Activated CD8-positive, alpha-beta T cell treated with anti-CD3 and anti-CD28 coated beads, Interleukin-2, amount 10 ng/mL, durations not matched to agents 7 days and 5 days (primary cell): ENCODE measurements at places on chromosomes 3 and 15. TPM values are rescaled to one million over a fixed set of nuclear protein-coding genes. Genes with fewer than 3 reads are reported as not detected.

ANKRD34C gene
- total RNA-seq = not detected

KLHL40 gene
- total RNA-seq = not detected

TXNRD3 gene
- 1.0 TPM for total RNA-seq

IMPG2 gene
- 0.29 TPM for total RNA-seq

CPLX3 gene
- total RNA-seq = not detected

GRK7 gene
- not detected for total RNA-seq

IL20RB gene
- 2.1 TPM for total RNA-seq

MME gene
- not detected for total RNA-seq

BTLA gene
- total RNA-seq = 22.3 TPM

NAALADL2 gene
- total RNA-seq = 0.39 TPM

NKIRAS1 gene
- total RNA-seq = 2.2 TPM

GATA2 gene
- total RNA-seq = not detected

VPS39 gene
- total RNA-seq = 65.7 TPM

HIGD2B gene
- total RNA-seq = 0.24 TPM

ZNF385D gene
- total RNA-seq = not detected

GCSAM gene
- 5.6 TPM for total RNA-seq

GPR27 gene
- 0.37 TPM for total RNA-seq

COL6A5 gene
- not detected for total RNA-seq

- no peak for DNase-seq
Observed at GRCh38 chr3:180059356-180059755, 22.6 kb upstream of the PEX5L start.

DNA sequence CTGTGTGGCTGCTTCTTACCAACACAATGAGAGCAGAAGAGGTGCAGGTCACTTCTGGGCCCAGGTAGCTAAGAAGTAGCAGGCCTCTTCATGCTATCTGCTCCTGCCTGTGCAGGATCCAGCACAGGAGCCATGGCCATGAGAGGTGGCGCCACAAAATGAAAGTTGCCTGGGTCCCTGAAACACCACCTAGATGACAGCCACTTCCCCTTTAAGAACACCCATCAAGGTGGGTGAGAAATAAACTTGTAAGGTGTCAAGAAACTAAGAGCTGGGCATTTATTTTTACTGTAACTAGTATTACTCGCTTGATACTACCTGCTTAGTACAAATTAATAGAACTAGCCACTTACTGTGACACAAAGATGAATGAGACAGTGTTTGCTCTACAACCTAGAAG lies 484.6 kb upstream of the TBL1XR1 start:
- no peak for DNase-seq

DNA sequence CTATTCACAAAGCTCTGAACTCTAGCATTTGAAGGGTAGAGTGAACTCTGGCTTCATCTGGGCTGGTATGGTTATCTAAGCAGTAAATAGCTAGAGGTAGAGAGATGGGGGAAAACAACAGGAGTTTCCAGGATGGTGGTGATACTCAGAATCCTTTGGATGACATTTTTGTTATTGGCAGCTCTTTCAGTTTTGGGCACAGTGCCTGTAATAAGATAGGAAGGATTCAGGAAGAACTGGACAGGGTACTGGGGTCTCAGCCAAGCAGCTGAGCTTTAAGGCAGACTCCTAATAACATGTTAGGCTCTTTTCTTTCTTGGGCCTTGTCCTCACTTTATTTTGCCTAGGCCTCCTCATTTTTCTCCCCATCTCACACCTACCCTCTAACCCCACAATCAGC lies 338.5 kb downstream of the CADM2 start:
- DNase-seq = no peak

- DNase-seq = no peak
Observed at GRCh38 chr3:118742760-118743159, 291.9 kb downstream of the IGSF11 start.

- DNase-seq = no peak
Observed at GRCh38 chr3:54917174-54917573, 10.7 kb downstream of the LRTM1 start.

DNA sequence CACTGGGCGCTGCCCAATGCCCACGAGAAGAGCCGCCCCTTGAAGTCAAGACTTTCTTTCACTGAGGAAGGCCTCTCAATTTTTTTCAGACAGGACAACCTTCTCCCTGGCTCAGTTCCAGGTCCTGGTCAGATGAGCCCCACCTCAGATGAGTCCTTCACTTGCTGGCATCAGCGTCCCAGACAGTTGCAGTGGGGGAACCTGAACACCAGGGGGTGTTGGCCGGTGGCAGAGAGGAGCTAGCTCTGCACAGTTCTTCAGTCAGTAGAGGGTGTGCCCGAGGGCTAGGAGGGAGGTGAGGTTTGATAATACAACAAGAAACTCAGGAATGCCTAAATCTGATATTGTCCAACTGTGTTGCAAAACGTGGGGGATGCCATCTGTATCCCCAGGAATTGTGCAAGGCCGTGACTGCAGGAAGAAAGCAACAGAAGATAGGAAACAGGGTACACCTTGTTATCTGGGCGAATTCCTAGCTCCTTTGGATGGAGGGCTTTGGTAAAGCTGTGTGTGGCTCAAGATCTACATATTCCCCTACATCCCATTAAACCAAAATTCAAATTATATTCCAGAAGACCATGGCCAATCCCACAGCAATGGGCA lies 34.3 kb downstream of the CCR3 start:
- peak; percentile 89 for DNase-seq

- DNase-seq = no peak
Observed at GRCh38 chr15:57797568-57798267, 91.2 kb downstream of the POLR2M start.

- no peak for DNase-seq
Observed at GRCh38 chr3:188948997-188949389, 222.8 kb upstream of the TPRG1 start.

DNA sequence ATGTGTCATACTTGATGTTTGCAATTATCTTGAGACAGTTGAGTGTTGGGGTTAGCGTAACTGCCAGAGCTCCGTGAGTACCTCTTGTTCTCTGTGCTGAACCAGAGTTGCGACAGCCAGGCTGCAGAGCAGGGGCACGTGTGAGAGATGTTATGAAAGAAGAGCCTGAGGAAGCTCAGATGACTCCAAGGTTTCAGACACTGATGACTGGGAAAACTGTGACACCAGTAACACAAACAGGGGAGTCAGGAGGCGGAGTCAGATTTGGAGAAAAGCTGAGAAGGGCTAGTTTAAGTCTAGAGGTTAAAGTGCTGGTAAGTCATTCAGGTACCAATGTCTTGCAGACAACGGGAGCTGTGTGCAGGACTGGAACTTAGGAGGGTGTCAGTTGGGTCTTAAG lies 45.0 kb downstream of the BLM start:
- no peak for DNase-seq

GRCh38 chr15:33132722-33133345 lies 61.7 kb downstream of the FMN1 start:
- no peak for DNase-seq

GRCh38 chr3:134299185-134299887 lies 48.7 kb upstream of the RYK start:
- no peak for DNase-seq

DNA sequence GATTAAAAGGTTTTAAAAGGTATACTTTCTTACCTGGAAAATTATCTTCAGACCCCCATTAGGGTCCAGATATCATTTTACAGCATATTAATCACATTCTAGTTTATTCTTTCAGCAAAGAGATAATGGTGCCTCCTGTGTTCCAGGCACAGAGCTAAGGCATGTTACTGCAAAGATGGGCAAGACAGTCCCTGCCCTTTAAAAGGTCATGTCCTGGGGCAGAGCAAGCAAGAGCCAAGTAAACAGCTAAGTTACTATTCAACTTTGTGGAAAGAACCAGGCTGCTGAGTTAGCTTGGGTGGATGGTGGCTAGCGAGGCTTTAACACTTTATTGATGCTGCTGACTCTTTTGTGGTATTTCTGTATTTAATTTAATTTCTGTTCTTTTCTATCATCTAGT lies 75.0 kb downstream of the LRRC28 start:
- DNase-seq = no peak

DNA sequence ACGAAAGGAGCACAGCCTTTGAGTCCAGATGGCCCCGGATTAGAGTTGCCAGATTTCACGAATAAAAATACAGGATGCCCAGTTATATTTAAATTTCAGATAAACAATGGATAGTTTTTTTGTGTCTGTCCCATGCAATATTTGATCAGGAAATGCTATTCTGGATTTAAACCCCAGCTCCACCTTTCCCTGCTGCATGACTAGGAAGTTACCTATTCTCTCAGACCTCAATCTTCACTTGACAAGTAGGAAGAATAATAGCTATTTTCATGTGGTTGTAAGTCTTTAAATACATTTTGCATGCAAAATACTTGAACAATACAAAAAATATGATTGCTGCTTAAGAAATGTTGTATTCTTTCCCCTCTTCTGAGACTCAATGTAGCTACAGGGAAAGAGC lies 125.3 kb upstream of the P2RY1 start:
- no peak for DNase-seq

GRCh38 chr15:70669966-70670658 lies 93.2 kb downstream of the UACA start:
- DNase-seq = no peak

DNA sequence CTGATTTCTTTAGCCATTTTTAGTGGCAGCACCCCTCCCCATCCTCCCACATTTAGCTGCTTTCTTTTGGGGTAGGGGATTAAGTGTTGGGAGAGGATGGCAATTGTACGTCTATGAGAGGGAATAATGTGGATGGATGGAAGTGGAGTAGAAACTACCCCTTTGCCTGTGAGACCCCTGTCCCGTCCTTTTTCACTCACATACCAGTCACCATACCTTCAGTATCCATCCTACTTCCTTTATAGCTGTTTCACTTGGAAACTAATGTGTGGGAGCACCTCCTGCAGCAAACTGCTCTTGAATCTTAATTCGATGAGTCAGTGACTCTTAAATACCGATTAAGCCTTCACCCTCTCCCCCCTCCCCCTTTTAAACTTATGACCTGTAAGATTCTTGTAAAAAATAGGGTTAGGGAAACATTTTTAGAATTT lies 730 bp downstream of the SPRED1 start:
- DNase-seq = no peak

DNA sequence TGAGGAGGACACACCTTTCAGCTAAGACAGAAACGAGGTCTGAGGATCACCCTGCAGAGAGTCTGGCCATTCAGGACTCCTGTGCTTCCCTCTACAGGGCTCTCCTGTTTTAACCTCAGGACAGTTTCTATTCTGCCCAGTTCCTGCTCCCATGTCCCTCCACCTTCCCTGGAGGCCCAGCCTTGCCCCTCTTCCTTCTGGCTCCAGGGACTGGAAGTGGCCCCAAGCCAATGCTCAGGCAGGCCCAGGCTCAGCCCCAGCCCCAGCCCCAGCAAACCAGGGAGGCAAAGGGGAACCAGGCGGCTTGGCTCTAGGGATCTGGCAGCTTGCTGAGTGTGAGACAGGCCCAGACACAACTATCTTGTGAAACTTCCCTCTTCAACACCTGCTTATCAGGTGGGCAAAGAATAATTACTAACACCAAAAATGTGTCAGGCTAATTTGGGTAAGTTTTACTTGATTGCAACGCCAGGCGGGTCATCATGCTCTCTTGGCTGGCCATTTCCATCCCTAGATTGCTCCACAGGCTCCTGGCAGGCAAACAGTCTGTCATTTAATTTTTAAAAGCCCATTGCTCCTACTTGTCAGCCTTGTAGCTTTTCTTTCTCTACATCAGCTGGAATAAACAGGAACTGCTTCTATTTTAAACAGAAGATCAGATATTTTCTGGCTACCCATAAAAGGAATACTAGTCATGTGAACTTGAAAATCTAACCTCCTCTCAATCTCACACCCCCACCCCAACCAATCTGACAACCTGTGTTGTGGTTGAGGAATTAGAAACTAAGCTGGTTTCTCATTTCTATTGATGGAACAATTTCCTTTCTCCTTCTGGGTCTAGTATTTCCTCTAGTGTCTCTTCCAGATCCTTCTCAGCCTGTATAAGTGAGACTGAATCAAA lies 33.5 kb downstream of the UPK1B start:
- DNase-seq = no peak

- DNase-seq = no peak
Observed at GRCh38 chr3:112569265-112569664, 7.4 kb downstream of the SLC35A5 start.

GRCh38 chr3:169285057-169286033 lies 378.2 kb downstream of the MECOM start:
- no peak for DNase-seq

- DNase-seq = no peak
Observed at GRCh38 chr15:67835297-67836133, 4.3 kb downstream of the RNU6-1 start.

GRCh38 chr3:177374323-177374722 lies 177.0 kb upstream of the TBL1XR1 start:
- DNase-seq = no peak

GRCh38 chr15:41501931-41502794 lies 8.5 kb downstream of the ITPKA start:
- peak; percentile 48 for DNase-seq

DNA sequence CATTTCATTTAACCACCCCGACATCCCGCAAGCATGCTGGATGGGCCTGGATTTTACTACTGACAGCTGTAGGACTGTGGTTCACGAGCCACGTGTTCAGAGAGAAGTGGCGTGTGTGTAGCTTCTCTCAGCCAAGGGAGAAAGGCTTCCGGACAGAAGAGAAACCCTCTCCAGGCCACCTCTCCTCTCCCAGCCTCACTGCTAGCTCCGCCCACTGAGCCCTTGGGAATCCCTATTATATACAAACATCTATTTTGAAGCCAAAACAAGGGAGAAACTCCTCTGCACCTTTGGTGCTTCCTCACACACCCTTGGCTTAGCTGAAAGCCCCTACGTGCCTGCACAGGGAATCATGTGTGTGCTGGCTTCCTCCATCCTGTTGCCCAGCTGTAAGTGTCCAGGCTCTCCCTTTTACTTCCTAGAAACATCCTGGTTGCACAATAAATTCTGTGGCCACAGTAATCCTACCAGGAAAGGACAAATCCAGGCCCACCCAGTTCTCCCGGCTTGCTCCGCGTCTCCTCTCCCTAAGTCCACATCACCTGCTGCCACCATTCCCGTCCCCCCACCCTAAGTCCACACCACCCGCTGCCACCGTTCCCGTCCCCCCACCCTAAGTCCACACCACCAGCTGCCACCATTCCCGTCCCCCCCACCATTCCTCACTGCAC lies 30.5 kb downstream of the PCSK6 start:
- DNase-seq = no peak

GRCh38 chr3:184812662-184813042 lies 686 bp downstream of the VPS8 start:
- peak; percentile 46 for DNase-seq

DNA sequence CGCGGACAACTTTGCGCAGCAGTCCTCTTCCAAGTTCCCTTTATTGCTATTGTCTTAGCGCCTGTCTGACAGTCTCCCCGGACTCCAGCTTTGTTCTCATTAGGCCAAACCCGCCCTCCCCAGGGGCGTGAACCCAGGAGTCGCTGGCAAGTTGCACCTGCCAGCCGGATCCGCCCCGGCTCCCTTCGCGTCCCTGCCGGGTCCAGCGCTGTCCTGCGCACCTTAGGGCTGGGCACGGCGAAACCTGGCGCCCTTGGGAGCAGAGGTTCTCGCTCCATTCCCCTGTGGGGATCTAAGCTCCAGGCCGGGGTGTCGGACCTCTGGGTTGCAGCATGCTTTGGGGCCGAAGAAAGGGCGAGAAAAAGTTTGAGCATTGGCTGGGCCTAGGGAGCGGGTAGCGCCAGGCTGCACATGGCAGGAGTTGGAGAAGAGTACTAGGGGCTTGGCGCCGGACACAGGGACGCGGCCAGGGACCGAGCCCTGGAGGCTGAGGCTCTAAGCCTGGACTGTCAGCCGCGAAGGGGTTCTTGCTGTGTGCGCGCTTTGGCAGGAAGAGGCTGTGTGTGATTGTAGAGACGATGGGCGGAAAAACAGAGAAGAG lies 335.1 kb upstream of the THRB start:
- no peak for DNase-seq
